ENCODE measurements at places on chromosomes 12 and 14.
A peak's percentile ranks its signal among the peaks of the same experiment; 100 is the strongest.

- DNase-seq, result no peak
Observed at GRCh38 chr12:11669348-11669747, 19.9 kb downstream of the ETV6 start.

- DNase-seq, result no peak
Observed at GRCh38 chr14:35669782-35670181, 135.8 kb downstream of the INSM2 start.

DNA sequence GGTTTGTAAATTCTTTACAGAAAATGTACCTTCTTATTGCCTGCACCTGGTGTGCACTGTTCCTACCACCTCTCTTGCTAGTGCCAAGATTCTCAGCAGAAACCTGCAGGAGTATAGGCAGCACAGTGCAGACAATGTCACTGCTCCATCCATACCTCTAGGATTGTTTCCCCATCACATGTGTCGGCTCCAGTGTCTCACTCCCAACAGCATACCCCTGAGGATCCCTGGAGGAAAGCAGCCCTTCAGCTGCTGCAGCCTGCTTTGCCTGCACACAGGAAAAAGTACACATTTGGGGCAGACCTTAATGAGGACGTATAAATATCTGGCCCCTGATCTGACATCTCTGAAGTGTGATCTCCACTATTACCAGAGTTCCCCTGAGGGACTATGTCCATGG, 235.5 kb downstream of the MDGA2 start:
- DNase-seq, result no peak

- DNase-seq, result peak; percentile 36
Observed at GRCh38 chr12:49296836-49297694, 2.1 kb downstream of the PRPH start.

DNA sequence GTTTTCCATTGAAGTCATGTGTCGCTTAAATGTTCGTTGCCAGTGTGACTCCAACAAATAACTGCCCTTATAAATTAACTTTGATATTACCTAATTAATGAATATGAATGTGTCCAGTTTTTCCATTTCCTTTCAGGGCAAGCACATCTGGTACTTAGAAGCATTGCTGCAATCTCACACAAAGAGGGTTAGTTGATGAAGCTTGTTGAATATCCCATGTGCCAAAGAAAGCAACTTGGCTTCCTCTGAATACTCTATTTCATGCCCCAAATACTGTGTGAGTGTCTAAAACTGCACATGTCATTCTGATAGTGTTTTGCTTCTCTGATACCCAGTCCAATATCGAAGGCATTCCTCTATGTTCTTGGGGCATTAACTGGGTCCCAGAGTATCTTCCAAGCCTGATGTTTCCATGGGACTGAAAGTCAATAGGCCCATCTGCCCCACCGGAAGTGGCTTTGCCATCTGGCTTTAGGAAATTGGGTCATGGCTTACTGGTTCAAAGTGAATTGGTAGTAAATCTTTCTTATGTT, 75.8 kb upstream of the CNTN1 start:
- no peak for DNase-seq

DNA sequence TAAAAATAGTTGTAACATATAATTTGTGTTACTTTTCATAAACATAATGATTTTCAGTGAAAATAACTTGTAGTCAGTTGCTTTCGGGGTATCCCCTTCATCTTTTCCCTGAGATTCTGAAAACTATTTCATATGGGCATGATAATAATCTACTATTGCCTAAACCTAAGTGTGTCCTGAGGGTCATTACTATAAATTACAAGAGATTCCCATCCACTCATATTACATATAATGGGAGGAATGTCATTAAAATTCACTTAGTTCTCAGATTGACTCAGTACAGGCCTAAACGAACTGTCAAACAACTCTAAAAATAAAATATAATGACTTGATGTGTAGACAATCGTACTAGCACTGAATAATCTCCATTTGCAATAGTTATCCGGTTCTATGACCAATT, 72.7 kb downstream of the PTPRR start:
- DNase-seq, result no peak

DNA sequence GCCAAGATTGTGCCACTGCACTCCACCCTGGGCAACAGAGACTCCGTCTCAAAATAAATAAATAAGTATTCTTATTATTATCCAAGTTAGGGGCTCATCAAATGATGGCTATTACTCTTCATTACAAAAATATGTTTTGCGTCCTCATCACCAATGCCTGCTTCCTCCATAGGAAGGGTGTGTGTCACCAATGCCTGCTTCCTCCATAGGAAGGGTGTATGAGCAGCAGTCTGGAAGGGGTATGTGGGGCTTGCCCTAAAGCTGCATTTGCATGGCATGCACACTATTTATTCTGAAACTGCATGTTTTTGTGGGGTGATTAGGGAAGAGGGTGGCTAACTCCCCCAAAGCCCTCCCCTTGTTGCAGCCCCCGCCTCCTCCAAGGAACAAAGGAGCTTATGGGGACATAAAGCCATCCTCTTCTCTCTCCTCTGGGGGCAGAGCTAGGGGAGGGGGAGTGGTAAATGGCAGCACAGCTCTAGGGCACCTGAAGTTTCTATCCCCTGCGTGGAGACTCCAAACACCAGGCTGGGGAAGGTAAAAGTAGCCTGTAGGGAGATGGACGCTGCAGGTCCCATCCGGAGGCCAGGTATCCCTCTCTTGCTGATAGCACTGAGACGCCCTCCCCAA, 1.3 kb downstream of the CAMKK2 start:
- no peak for DNase-seq

DNA sequence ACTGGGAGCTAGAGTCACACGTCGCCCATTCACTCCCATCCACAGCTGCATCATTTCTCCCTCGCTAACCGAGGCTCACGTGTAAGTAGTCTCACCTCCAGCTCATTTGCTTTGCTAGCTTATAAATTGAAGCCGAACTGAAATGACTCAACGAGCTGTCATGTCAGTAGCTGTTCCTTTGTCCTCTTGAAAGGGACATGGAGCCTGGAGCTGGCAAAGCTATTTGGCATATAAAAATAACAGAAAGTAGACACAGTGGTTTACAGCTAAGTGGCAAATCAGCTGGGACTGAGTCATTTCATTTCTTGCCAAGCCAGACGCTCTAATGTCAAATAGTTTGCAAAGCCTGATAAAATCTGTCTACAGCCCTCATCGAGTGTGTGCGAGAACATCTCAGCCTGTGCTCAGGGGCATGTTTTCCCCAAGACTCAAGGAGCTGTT, 114.4 kb upstream of the TMEM233 start:
- no peak for DNase-seq

- DNase-seq, result no peak
Observed at GRCh38 chr14:58882577-58883018, 244.8 kb downstream of the DACT1 start.

GRCh38 chr12:2286461-2287131, 233.8 kb downstream of the CACNA1C start:
- no peak for DNase-seq

- no peak for DNase-seq
Observed at GRCh38 chr12:3255057-3255456, 177.9 kb downstream of the TSPAN9 start.

DNA sequence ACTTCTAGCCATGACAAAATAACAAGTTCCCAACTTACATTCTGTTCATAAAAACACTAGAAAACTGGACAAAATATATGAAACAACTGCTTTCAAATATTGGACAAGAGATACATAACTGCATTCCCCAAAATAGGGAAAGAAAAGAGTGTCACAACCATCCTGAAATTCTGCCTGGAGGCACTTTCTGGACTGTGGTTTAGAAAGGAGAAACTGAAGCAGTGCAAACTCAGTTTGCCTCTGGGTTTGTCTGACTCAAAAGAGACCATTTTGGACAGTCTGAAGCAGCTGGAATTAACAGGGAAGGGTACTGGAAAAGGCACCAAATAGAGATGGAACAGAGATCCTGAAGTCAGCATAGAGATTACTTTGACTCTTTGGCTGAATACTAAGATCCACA, 11.3 kb upstream of the SYT1 start:
- DNase-seq, result no peak

GRCh38 chr12:5546616-5547015, 114.7 kb downstream of the NTF3 start:
- DNase-seq, result no peak

GRCh38 chr14:89618811-89619551, 201.9 kb upstream of the FOXN3 start:
- peak; percentile 54 for DNase-seq

DNA sequence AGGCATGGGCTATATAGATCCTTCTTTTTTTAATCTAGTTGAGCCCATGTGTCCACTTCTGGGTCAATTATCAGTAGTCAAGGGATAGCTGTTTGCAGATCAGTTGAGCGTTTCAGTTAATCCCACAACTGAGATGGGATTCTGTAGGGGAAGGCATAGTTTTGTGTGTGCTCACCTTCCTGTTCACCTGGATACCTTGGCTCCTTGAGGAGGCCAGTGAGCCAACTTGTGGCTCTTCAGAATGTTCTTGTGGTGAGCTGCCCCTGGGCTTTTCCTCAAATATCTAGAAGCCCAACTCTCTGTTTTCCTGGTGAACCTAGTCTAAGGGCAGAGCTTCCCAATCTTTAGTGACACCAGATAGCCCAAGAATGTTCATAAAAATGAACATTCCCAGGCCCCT, 302.9 kb upstream of the TBX3 start:
- no peak for DNase-seq

- no peak for DNase-seq
Observed at GRCh38 chr14:97490521-97491070, 693.4 kb downstream of the VRK1 start.

- no peak for DNase-seq
Observed at GRCh38 chr12:58087423-58088127, 146.2 kb downstream of the ATP23 start.

DNA sequence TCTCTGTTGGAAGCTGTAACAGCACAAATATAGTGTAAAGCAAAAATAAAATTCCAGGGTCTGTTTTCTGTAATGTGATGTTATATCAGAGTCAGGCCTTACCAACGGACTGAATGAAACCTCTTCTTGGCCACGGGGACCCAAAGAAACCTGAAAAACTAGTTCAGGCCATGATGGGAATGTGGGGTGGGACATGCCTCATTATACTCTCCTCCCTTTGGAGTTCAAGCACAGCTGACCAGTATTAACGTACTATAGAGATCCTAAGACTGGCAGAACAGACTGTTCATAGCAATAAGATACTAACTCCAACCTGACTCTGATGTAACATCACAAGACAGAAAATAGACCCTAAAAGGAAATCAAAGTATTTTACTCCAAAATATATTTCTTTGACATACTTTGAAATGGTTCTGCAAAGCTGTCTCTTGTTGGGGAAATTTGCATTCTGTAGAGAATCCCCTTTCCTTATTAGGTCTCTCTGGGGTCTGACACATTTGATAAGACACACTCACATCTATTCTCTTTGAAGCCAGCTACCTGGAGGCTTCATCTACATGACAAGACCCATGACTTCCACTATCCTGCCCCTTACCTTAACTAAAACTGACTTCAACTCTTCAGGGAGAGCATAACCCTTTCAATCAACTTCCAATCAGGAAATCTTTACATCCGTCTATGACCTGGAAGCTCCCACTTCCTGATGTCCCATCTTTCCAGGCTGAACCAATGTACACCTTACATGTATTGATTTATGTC, 444.6 kb downstream of the SOX5 start:
- no peak for DNase-seq

- DNase-seq, result no peak
Observed at GRCh38 chr14:46290706-46291105, 360.9 kb downstream of the RPL10L start.

GRCh38 chr12:127881371-127882140, 385.4 kb upstream of the TMEM132C start:
- no peak for DNase-seq

- DNase-seq, result no peak
Observed at GRCh38 chr14:96088911-96089310, 49.7 kb downstream of the C14orf132 start.

DNA sequence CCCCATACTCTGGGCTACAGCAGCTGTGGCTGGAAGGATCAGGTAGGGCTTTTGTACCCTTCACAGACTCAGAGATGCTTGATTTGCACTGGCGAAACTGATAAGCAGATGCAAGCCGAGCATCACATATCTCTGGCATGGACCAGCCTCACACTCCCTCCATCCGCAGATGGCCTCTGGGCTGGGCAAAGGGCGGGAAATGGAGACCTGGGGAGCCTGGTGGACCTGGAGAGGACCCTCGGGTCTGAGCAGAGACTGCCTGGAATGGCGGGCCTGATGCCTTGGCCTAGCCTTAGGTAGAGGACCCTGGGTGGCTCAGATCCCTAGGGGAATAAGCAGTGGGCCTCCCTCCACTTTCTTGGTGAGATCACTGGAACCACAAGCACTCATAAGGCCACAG, 53.2 kb downstream of the GALNT16 start:
- DNase-seq, result no peak

DNA sequence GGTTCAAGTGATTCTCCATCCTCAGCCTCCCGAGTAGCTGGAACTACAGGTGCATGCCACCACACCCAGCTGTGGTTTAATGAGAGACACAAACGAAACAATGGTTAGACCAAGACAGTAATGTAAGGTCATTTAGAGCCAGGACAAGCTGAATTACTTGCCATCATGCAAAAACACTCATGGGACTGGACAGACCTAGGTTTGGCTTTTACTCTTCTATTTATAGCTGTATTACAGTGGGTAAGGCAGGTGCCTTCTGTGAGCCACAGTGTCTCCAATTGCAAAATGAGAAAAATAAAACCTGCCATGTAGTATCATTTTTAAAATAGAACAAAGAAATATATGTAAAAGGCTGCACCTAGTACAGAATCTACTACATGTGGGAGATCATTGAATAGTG, 513.2 kb downstream of the NELL2 start:
- DNase-seq, result no peak

DNA sequence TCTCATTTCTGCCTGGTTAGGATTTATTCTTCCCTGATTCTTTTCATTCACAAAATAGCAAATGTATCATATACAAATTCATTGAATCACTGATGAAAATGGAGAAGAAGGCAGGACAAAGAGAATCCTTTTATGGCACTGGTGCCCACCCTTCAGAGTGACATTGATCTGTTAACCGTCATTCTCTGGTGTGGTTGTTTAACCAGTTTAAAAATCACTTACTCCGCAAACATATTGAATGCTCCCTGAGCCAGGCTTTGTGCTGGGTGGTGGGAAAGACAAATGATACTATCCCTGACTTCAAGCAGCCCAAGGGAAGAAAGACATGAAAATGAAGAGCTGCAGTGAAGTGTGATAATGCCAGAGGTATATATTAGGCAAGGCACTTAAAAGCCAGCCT, 187.5 kb upstream of the SLC38A2 start:
- no peak for DNase-seq

- no peak for DNase-seq
Observed at GRCh38 chr12:6608592-6609281, 1.6 kb upstream of the CHD4 start.

- DNase-seq, result no peak
Observed at GRCh38 chr12:31274520-31275300, 51.2 kb downstream of the SINHCAF start.

GRCh38 chr12:130281153-130281799, 56.4 kb upstream of the PIWIL1 start:
- DNase-seq, result peak; percentile 5

All from stimulated activated CD4-positive, alpha-beta T cell treated with anti-CD3 and anti-CD28 coated beads, Interleukin-15, amount 100 ng/mL, for 48 hours (primary cell).